ENCODE measurements at places on chromosomes 1 and 21. TPM values are rescaled to one million over a fixed set of nuclear protein-coding genes. Genes with fewer than 3 reads are reported as not detected.

The BCL10 gene
- 7.8 TPM for total RNA-seq

- peak; percentile 60 for DNase-seq
These were observed 5.4 kb upstream of the TDRD5 start for GRCh38 chr1:179586107-179586823.

GRCh38 chr1:2526824-2527555, 594 bp upstream of the PANK4 start:
- peak; percentile 78 for DNase-seq

DNA sequence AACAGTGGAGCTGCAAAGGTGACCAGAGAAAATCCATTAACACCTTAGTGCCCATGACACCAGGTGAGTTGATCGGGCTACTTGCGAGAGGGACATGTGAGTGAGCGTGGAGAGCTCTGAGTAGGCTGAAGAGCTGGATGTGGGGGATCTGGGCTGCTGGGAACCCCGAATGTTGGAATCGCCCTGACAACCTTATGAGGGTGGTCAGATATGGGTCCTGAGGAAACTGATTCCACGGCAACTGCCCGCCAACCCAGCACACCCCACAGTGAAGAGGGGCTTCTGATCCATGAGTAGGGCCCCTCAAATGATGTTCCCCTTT, 705 bp upstream of the QSOX1 start:
- DNase-seq: no peak

DNA sequence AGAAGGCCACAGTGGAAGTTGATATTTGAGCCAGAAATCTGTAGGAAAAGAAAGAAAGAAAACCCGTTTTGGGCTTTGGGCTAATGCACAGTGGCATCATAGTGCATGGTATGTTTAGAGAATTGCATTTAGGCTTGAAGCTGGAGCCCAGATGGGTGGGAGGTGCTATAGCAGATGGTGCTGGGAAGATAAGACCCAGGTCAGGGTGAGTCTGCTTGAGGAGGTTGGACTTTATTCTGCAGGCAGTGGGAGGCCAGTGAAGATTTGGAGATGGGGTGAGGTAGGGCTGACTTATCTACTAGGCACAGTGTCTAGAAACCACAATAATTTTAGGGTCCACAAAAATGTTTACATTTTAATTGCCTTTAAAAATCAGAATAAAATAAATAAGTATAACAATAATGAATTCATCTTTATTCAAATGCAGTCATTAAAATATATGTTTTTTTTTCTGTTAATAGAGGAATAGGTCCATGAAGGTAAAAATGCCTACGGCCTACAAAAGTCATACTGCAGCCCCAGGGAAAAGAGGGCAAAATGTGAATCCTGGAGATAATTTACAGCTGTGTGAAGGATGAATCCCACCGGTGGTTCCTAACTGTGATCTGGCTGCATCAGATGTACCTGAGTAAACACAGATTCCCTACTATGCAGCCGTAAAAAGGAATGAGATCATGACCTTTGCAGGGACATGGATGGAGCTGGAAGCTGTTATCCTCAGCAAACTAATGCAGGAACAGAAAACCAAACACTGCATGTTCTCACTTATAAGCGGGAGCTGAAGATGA, 8.7 kb downstream of the DNAJC6 start:
- no peak for DNase-seq

Measured in left ventricle myocardium inferior (tissue), 1 donor.